Activated CD4-positive, alpha-beta T cell treated with anti-CD3 and anti-CD28 coated beads for 1 hour (primary cell): ENCODE measurements at places on chromosomes 11 and 22.

DNA sequence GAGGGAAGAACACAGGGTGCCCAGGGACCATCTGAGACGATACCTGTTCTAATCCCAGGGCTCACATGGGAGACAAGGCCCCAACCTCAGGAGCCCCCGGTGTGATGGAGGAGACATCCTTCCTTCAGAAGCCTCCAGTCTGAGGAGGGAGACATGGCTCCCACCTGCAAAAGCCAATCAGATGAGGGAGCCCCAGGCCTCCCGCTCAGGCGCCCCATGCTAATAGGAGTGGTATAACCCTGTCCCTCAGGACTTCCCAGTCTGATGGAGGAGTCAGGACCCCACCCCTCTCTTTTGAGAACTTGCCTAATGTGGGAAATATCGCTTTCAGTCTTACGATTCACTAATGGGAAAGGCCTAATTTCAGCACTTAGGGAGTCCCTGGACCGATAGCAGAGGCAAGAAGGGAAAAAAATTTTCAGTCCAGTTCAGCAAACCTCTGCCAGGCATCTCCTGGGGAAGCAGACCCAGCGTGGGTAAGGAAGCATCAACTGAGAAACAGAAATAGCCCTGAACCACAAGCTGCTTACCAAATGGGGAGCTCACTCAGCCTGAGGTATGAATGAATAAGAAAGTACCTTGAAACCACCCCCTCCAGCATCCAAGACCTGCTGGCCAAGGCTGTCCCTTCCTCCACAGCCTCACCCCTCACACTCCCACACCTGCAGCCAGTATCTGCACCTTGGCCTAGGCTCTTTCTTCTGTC, 5.9 kb downstream of the ARRB1 start:
- no peak for DNase-seq

- peak; percentile 18 for DNase-seq
Measured at GRCh38 chr22:22431271-22432220, 77.0 kb downstream of the ZNF280B start.

- no peak for DNase-seq
Measured at GRCh38 chr22:19832476-19833108, 22.1 kb downstream of the GNB1L start.

DNA sequence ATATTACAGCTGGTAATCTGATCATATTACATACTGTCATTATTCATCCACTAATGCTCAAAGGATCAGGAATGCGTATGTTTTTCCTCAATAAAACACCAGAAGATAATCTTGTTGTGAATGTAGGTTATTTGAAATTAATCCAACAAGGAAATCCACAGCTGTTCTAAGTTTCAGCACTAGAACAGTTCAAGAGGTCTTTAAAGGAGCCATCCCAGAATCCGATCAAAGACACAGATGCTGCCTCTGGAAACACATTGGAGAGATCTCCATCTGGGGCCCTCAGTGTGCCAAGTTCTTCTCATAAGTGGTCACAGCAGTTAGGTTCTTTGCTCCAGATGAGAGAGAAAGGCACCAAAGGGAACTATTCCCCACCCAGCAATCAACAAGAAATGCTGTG, 1955.1 kb upstream of the RAG2 start:
- DNase-seq = no peak

GRCh38 chr11:12167061-12168000, 56.9 kb downstream of the MICAL2 start:
- DNase-seq = no peak

DNA sequence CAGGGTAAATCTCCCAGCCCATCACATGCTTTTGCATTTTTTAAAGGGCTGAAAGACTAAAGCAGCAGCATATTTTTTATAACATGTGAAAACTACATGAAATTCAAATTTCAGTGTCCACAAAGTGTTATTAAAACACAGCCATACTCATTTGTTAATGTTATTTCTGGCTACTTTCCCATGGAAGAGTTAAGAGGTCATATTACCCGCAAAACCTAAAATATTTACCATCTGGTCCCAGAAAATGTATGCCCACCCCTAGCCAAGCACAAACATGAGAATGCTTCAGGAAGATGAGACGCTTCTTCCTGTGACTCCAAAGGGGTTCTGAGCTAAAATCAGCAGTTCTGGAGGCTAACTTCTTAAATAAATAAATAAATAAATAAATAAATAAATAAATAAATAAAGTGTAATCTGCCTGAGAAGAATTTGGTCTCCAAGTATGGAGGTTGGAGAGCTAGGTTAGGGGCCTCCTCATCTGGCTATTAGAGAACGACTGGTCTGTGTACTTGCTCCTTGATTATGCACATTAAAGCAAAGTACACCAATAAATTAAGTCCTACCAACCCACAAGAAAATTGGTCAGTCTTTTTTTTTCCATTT, 9.7 kb downstream of the IMMP1L start:
- no peak for DNase-seq

- DNase-seq = no peak
Measured at GRCh38 chr11:26028393-26028911, 303.5 kb upstream of the ANO3 start.

DNA sequence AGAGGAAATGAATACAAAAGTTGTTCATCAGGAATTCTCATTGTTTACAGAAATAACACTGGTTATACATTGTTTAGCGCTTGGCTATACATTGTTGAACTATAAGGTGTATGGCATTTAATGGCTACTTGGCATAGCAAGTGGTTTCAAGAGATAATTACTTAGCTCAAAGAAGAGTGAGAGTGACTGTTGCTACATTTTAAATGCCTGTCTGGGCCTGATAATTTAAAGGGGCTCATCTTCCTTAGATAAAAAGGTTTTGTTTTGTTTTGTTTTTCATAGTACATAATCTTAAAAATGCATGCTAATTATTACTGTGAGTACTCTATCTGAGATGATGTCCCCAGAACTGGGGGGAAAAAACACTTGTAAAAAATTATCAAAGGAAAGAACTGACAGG, 1.5 kb upstream of the SMPD1 start:
- DNase-seq = no peak

GRCh38 chr11:86129740-86130540, 61.1 kb upstream of the PICALM start:
- DNase-seq = no peak

DNA sequence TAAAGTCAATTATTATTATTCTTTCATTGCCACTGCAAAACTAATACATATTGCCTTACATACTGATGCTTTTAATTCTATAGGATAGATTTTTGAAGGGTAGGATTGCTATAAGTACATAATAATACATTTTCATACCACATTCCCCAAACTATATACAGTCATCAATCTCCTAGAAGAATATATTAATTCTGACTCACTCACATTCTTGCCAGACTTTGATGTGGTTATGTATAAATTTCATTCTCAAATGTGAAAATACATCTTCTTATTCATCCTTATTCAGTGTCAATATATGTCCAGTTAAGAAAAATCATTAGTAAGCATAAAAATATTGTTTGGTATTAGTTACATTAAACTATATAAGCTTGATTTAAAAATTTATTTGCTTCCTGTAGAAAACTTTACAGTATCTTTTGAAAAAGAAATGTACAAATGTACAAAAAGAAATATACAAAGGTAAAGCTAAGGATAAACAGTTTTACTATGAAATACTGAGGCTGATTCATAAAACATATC, 458.8 kb upstream of the CNTN5 start:
- no peak for DNase-seq

DNA sequence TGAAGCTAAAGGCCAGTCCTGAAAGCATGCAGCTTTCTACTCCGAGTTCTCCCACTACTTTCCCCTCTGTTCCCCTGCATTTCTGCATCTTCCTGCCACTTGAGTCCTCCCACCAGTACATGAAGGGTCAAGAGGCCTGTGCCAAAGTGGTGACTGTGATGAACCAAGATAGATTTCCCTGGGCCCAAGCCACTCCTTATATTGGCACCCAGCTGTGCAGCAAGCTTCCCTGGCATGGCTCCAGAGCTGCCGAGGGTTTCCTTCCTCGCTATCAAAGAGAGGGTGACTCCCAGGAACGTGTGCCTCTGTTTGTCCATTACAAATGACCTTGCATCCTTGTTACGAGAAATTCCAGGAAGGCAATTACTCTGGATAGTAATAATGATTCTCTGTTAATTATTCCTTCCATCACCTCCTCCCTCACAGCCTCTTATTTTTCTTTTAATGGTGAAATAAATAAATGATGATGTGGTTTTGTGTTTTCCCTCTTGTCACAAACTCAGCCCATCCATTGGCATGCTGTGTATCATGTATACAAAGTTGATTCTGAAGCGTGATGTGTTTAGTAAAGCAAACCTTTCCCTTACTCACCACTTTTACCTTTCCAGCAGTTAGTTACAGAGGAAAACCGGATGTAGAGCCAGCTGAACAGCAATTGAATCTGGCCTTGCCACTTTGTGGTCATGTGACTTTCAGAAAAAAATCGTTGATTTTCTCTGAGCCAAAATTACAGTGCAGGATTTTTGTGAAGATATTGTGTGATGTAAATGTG, 8.3 kb downstream of the SRSF8 start:
- DNase-seq = no peak

- DNase-seq = peak; percentile 38
Measured at GRCh38 chr22:24429411-24430365, 2.3 kb downstream of the ADORA2A start.

DNA sequence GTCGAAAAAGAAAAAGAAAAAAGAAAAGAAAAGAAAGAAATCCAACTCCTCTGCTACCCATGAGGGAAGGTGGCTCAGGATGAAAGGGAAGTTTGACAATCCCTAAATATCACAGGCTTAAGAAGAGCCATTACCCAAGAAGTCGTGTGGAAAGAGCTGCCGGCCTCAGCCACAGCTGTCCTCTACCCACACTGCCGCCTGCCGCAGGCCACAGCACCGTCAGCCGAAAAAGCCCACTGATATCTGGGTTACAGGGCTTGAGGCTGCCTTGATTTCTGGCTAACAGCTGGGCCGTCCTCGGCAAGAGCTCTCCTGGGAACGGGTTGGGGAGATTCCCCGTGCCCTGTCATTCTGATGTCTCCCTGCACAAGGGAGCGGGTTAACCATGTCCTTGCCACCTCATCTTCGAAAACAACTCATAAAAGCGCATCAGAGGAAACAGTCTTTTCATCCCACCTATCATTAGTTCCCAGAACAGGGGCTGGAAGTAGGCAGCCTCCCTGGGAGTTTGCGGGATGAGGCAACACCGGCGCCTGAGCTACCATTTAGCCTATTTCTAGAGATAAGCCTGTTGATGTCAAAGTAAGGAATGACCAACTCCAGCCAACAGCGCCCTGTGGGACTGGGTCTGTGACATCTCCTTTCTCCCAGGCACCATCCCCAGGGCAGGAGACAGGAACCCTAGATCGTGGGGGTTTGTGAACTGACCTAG, 21.8 kb upstream of the SNX32 start:
- DNase-seq = no peak

DNA sequence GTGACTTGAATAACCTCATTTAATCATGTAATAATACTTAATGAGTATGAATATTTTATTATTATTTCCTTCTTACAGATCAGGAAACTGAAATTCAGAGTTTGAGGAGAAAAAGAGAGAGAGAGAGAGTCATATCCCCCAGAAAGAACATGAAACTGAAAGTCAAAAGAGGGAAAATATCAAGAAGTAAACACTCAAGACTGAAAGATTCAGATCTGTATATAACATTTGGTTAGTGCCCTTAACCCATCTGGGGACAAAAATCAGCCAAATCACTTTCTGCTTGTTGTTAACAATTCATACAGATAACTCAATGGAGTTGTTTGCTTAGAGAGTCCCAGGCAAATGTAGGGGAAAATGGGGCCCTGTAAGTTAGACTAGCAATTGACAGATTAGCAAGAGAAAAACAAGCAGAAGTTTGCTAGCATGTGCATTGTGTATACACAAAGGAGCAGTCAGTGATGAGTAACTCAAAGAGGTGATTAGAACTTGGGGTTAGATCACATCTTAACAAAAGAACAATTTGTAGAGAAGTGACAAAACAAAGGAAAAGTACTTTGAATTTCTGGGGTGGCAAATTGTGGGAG, 25.9 kb upstream of the MMP13 start:
- no peak for DNase-seq

DNA sequence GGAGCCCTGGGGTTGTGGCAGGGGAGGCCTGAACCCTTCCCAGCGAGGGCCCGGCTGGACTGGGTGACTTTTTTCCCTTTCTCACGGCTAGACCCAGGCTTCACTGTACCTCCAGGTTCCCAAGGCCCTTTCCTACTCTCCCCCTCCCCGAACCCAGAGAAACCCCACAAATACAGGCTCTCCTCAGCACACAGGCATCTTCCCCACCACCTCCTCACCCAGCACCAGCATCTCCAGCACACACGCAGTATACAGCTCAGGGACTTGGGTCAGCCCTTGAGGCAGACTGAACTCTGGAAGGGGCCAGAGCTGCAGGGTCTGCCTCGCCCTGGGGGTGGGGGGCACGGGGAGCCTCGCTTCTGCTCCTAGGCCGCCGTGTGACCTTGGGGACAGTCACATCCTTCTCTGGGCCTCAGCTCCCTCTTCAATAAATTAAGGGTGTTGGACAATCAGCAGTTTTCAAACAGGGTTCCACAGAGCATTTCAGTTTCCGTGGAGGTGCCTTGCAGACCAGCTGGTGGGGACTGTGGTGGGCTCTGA, 4.5 kb downstream of the TMPRSS13 start:
- DNase-seq = no peak

DNA sequence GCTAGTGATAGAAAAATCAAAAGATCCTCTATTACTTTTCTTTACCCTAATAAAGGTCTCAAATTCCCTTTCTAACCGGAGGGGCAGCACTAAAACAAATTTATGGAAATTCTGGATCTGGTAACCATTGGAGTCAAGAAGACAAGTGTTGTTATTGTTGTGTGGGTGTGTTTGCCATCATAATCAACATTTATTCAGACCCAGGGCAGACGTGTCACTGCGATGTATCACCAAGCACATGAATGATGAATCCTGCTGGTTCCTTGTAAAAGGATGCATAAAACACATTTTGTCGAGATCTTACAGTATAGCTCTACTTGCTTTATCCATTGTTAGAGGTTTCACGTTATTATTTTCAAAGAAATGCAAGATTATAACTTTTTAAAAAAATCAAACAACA, 12.1 kb upstream of the FJX1 start:
- no peak for DNase-seq

GRCh38 chr11:32184723-32185376, 94.0 kb downstream of the RCN1 start:
- no peak for DNase-seq

DNA sequence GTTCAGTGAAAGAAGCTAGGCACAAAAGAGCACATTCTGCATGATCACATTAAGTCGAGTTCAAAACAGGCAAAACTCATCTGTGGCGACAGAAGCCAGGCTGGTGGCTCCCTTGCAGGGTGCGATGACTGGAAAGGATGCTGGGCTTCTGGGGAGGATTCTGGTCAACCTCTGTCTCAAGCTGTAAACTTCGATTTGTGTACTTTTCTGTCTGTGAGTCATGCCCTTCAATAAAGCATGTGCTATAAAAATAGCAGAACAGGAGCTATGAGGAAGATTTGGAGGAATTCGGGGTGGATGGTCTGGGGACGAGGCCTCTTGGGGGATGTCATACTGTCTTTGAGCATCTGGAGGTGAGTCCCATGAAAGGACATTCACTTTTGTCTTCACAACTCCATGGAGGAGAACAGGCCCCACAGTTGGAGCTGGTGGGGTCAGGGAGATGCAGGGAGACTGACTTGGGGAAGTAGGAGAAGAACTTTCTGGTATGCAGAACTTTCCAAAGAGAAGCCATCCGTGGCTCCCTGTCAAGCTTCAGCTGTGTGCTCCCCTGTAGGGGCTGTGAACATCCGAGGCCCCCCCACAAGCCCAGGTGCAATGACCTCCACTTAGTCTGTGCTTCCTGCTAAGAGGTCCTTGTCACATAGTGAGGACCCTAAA, 77.8 kb upstream of the LINC01488 start:
- no peak for DNase-seq

GRCh38 chr11:59776210-59777066, 21.3 kb downstream of the STX3 start:
- no peak for DNase-seq

- no peak for DNase-seq
Measured at GRCh38 chr11:33936725-33937604, 45.1 kb upstream of the LMO2 start.
